ENCODE measurements at places on chromosomes 11 and 22.

GRCh38 chr22:17831501-17832251, 57.4 kb upstream of the BID start:
- no peak for DNase-seq

GRCh38 chr11:57482782-57483561, 22.6 kb downstream of the RTN4RL2 start:
- no peak for DNase-seq

GRCh38 chr11:110337570-110338193, 41.3 kb upstream of the RDX start:
- no peak for DNase-seq

- peak; percentile 34 for DNase-seq
Observed at GRCh38 chr11:96486890-96487611, 97.2 kb downstream of the JRKL start.

DNA sequence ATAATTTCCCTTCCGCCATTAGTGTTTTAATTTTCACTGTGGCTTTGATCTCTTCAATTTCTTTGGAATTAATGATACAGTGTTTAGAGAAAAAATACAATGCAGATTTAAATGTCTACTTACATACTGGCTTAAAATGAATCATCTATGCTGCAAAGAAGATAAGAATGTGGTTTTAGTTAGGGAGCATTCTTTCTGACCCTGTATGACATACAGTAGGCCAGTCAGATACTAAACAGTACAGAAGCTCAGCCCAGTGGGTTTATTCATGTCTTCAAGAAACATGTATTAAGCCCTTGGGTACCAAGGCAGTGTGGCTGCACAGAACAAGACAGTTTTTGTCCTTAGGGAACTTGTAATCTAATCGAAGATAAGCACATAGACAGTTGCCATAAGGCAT, 268.8 kb downstream of the DDX10 start:
- DNase-seq = no peak

DNA sequence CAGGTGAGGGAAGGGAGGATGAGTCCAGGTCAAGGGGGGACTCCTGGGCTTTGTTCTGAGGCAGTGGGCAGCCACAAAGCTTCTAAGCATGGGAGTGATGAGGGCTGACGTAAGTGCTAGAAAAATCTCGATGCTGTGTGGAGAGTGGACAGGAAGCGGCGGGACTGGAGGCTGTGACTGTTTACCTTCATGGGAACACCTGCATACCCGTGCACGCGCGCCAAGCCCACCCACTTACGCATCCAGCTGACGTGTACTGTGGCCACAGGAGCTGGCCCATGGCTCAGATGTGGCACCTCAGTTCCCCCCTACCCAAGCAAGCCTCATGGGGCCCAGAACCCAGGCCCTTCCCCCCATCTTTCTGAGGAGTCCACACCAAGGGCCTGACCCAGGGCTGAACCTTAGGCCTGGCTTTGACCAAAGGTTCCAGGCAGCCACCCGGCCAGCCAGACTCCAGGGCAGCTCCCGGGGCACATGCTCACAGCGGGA, 14.0 kb downstream of the MYRF start:
- no peak for DNase-seq

GRCh38 chr22:45318168-45318557, 8.4 kb downstream of the FAM118A start:
- peak; percentile 81 for DNase-seq

DNA sequence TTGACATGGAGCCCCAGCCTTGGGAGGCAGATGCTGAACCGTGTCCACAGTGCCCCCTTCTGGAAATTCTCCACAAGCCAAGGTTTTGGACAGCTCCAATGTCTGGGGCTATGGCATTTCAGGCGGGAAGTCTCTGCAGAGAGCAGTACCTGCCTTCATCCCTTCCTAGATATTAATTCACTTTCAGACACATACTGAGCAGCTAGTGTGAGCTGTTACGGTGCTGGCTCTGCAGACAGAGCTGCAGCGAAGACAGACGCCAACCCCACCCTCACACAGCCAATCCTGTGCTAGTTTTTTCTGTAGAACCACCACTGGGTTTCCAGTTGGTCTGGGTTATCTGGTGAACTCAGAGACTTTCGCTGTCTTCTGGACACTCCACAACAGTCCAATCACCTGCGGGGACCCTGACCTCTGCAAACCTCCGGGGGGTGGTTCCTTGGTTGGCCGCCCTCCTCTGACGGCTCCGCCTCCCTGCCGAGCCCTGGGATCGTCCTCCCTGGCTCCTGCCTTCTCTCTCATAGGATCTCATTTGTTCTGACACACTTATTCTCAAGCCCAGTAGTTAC, 9.1 kb downstream of the LMF2 start:
- DNase-seq = no peak

DNA sequence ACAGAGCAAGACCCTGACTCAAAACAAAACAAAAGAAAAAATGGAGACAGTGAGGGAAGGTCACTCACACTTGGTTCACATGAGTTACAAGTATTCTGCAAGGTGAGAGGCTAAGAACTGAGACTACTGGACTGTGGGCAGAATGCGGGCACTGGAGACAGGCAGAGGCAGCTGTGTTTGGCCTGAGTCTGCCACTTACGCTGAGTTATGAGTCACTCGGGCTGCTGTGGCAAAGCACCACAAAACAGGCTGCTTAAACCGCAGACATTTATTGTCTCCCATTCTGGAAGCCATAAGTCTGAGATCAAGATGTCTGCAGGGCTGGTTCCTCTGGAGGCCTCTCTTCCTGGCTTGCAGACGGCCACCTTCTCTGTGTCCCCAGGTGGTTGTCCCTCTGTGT, 122.8 kb downstream of the SHANK2 start:
- DNase-seq = no peak

DNA sequence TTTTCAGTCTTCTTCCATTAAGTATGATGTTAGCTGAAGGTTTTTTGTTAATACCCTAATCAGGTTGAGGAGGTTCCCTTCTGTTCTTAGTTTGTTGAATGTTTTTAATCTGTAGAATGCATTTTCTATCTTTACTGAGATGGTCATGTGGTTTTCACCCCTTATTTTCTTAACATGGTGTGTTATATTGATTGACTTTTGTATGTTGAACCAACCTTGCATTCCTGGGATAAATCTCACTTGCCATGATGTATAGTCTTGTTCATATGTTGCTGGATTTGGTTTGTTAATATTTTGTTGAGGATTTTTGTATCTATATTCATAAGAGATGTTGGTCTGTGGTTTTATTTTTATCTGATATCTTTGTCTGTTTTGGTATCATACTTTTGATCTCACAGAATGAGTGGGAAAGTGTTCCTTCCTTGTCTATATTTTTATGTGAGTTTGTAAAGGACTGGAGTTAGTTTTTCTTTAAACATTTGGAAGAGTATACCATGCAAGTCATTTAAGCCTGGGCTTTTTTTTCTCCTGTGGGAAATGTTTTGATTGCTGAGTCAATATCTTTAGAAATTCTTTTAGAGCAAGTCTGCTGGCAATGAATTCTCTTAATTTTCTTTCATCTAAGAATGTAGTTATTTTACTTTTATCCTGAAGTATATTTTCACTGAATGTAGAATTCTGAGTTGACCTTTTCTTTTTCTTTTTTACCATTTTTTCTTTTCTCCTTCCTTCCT, 5.5 kb upstream of the P4HA3 start:
- no peak for DNase-seq

DNA sequence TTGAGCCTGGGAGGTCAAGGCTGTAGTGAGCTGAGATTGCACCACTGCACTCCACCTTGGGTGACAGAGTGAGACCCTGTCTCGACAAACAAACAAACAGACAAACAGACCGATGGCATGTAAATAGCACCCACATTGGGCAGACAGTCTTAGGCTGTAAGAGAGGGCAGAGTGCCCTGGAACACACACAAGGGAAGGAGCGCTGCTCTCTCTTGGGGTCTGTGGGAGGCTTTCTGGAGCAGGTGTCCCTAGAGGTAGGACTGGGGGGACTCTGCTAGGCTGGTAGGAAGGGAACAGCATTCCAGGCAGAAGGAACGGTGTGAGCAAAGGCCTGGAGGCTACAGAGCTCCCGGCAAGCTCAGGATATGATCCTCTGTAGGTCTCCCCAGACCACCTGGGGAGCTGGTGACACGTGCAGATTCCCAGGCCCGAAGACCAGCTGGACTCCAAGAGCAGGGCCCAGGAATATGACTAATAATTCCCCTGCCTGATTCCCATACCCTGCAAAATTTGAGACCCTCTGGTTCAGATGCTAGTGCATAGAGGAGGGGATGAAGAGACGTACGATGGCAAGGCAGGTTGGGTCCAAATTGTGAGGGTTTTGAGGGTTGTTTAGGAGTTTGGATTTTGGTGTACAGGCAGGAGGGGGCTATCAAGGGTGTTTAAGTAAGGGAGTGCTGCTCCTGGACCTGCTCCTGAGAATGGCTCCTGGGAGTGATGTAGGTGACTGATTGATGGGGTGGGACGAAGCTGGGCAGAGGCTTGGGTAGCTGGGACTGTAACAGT, 11.6 kb downstream of the SMIM38 start:
- DNase-seq = no peak

DNA sequence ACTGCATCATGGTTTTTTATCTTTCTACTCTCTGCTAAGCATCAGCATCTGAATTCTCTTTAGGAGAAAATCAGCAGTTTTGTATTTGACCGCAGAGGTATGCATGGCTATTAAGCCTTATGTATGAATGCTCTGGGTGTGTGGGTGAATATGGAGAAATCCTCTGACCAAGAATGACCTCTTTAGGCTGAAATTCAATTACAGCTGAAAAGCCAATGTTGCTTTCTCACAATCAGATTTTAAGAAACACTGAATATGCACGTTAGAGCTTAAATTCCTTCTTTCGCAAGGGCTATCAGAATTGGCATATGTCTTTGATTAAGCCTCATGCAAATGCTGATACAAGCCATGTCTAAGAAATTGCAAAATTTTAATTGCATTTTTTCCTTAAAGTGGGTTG, 43.2 kb downstream of the ARHGAP42 start:
- no peak for DNase-seq

DNA sequence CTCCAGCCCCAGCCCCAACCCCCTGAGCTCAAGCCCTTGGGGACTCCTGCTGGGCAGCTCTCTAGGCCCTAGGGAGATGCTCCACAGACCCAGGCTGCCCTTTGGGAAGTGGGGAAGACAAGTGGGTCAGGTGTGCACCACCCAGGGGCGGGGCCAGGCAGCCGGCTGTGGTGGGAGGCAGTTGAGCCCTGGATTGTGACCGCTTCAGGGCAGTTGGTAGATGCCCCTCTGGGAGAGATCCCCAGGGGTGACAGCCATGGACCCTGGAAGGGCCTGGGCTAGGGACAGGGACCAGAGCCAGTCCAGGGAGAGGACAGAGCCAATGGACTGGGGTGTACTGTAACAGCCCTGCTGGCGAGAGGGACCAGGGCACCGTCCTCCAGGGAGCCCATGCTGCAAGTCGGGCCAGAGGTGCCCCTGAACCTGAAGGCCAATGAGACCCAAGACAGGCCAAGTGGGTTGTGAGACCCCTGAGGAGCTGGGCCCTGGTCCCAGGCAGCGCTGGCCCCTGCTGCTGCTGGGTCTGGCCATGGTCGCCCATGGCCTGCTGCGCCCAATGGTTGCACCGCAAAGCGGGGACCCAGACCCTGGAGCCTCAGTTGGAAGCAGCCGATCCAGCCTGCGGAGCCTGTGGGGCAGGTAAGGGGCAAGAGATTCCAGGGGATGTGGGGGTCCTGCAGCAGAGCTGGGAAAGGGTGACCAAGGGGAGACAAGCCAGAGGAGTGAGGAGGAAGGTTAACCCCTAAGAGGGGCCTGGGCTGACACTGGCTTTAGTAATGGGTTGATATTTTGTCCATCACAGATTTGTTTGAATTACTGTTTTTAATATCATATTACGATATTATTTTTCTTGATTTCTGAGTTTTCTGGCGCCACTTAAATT, at the start of gene IGLL5:
Gene IGLL5 (plus strand): TSS at position 196 of the 883 bp plus-strand sequence. CDS start 238 bp downstream, at position 434.
- no peak for DNase-seq

GRCh38 chr11:13013054-13013488, 4.0 kb downstream of the RASSF10 start:
- no peak for DNase-seq

DNA sequence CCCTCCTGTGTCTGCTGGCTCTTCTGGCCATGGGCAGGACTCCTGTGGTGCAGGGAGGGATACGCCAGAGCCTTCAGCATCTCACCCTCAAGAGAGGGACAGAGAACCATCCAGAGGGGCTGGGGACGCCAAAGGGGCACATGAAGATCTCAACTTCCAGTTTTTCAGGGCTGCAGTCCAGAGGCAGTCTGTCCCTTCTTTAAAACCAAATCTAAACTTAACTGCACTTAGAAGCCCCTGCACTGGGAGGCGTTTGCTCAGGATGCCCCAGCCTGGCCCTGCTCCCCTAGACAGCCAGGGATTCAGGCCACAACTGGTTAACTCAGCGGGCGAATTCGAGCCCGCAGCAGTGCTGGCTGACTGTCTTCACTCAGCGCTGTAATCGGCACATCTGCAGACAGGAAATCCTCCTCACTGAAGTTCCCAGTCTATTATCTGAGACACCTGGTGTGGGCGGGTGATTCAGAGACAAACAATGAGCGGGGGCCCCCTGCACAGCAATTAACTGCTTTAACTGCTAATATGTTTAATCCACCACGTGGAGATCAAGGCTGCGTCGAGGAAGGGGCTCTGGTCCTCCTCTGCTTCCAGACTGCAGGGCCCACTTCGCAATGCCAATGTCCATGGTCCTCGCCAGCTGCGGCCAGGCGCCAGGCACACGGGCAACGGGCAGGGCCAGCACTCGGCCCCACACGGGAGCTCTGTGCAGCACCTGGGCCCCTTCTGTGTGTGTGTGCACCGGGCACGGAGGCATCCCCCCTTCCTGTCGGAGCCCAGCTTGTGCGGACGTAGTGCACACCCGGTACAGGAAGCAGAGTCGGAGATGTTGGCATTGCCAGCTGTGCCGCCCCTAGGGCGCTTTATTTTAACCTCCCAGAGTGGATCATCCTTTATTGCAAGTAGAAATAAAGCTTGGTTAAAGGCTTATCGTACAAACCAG, 36.9 kb upstream of the GNB1L start:
- DNase-seq = no peak

DNA sequence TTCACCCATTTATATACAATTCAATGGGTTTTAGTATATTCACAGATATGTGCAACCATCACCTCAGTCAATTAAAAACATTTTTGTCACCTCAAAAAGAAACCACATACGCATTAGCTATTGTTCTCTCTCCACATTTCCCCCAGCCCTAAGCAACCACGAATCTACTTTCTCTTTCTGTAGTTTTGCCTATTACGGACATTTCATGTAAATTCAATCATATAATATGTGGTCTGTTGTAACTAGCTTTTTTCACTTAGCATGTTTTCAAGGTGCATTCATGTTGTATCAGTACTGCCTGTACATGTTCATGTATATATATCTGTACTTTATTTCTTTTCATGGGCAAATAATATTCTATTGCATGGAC, 104.7 kb upstream of the RRM1 start:
- DNase-seq = no peak

GRCh38 chr22:36911887-36912661, 1.4 kb upstream of the CSF2RB start:
- no peak for DNase-seq

GRCh38 chr11:131985846-131986301, 615.5 kb downstream of the NTM start:
- DNase-seq = peak; percentile 49

Data from renal pelvis (tissue), 12 donors.